ACHN (cell line): ENCODE measurements at places on chromosomes 11 and 22.

DNA sequence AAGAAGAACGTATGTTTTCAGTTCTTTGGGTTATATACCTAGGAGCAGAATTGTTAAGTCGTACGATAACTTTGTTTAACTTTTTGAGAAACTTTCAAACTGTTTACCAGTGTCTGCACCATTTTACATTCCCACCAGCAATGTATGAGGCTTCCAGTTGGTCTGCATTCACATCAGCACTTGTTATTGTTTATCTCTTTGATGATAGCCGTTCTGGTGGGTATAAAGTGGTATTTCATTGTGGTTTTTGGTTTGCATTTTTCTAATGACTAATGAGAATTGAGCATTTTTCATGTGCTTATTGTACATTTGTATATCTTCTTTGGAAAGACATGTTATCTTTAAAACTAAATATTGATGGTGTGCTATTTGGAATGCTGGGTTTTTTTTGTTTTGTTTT lies 59.8 kb downstream of the KDM2A start:
- no peak for DNase-seq

GRCh38 chr11:75851203-75851602 lies 36.2 kb downstream of the UVRAG start:
- DNase-seq: no peak

DNA sequence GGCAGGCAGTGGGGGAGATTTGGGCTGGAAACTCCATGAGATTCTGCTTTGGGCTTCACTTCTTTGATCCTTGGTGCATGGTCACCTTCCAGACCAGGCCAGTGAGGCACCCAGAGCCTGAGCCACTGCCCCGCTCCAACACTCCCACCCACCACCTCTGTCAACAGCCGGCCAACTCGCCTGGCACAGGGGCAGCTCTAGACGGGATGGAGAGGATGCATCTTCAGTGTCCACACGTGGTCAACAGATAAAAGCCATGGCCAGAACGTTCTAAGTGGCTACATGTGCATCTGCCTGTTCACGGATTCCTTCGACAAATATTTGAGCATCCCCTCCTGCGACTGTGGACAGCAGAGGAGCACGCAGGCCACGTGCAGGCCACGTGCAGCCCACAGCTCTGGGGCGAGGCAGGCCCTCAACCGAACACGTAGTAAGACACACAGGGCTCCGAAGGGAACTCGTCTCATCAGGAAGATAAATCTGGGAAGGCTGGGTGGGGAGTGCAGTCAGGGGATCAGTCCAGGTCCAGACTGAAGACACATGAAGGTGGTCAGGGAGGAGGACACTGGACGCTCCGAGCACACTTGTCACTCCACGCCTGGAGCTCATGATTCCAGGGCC lies 1.2 kb downstream of the LRRC56 start:
- no peak for DNase-seq

GRCh38 chr11:26225646-26226045 lies 106.3 kb upstream of the ANO3 start:
- no peak for DNase-seq

DNA sequence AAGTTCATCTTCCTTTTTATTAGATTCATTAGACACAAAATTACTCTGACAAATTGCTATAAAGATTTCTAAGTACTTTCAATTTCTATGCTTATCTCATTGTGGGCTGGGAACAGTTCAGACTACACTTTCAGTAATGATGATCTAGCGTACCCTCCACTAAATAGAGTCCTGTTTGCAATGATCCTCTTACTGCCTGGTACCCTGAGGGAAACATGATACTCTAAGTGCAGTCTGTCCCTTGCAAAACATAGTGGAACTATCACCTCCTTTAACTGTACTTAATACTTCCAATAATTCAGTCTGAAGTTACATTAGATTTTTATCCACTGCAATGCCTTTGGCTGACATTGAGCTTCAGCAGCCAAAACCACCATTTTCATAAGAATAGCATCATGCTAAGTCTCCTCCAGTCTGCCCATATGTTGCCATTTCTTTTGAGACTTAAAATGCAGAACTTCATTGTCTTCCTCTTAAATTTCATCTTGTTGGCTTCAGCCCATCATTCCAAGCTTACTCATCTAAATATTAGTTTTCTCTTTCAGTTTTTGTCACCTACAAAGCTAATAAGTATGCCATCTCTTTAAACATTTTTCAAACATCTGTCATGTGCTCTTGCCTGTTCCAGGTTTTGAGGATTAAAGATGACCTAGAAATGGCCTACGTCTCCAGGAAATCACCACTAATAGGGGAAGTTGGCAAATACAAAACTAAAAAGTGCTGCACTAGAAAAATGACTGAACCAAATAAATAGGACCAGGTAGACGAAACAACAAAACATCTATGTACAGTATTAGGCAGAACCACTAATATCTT lies 55.5 kb downstream of the PAK1 start:
- DNase-seq: no peak

DNA sequence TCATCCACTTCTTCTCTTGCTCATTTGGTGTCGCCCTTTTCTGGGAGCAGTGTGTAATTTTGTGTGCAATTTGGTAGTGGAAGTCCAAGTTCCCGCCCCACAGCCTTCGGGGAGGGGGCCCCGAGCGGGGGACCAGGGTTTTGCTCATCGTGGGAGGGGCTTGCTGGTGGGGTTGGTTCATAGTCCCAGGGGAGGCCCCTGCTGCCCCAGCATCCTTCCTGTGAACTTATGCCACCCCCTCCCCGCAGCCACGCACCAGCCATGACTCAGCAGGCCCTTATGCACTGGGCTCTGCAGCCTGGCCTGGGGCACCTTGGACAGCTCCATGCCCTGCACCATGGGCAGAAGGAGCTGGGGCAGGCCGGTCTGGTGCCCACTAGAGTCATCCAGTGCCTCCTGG lies 1183.6 kb downstream of the BRD1 start:
- DNase-seq: no peak

DNA sequence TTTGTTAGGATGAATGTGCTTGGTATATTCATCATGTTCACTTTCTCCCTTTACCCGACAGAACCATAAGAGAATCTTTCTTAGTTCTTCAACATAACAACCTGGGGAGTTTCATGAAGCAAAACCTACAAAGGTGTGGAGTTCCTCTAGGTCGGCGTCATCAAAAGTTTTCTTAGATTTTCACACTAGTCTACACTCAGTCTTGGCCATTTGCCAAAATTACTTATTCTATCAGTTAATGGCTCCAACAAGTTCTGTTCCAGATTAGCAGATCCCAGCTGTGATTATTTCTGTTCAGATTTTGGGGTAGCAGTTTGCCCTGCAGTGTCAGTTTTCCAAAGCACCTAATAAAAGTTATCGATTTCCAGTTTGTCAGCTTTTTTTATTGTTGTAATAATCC lies 935.8 kb upstream of the RAG2 start:
- no peak for DNase-seq

GRCh38 chr11:100948936-100949335 lies 180.7 kb downstream of the PGR start:
- no peak for DNase-seq

GRCh38 chr11:11980200-11980599 lies 28.2 kb downstream of the DKK3 start:
- no peak for DNase-seq

GRCh38 chr11:36270701-36271100 lies 18.5 kb downstream of the COMMD9 start:
- no peak for DNase-seq

GRCh38 chr11:27874998-27875830 lies 175.0 kb upstream of the BDNF start:
- no peak for DNase-seq

GRCh38 chr11:84518631-84519183 lies 1108.4 kb downstream of the DLG2 start:
- no peak for DNase-seq

- DNase-seq: no peak
Measured at GRCh38 chr11:8019314-8020243, 32.4 kb downstream of the EIF3F start.

GRCh38 chr22:24319451-24319850 lies 48.8 kb downstream of the SPECC1L start:
- no peak for DNase-seq

GRCh38 chr22:26565181-26565580 lies 24.8 kb downstream of the TPST2 start:
- DNase-seq: no peak

DNA sequence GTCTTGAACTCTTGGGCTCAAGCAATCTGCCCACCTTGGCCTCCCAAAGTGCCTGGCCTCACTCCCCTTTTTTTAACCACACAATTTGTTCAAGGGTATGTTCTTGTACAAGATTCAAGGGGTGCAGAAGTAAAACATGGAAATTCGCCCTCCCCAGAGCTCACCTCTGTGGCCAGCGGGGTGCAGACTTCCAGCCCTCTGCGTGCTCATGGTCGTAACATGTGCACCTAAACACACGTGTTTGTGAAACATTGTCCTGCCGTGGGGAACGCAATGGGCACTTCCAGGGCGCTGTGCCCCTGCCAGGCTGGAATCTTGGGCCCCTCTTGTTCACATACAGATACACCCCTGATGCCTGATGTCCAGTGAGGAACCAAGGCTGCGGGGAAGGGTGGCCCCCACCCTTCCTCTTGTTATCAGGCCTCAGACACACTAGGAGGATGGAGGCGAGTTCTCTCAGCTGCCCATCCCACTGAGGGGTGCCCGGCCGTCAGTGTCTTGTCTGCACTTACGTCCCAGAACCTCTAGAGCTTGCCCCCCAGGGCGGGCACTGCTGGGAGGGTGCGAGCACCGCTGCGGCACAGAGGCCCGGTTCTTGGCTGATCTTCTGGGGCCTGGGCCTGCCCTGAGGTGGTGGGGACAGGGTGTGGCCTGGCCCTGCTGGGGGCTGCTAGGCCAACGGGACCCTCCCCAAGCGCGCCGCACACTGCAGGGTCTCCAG lies 4.1 kb upstream of the EPS8L2 start:
- no peak for DNase-seq

DNA sequence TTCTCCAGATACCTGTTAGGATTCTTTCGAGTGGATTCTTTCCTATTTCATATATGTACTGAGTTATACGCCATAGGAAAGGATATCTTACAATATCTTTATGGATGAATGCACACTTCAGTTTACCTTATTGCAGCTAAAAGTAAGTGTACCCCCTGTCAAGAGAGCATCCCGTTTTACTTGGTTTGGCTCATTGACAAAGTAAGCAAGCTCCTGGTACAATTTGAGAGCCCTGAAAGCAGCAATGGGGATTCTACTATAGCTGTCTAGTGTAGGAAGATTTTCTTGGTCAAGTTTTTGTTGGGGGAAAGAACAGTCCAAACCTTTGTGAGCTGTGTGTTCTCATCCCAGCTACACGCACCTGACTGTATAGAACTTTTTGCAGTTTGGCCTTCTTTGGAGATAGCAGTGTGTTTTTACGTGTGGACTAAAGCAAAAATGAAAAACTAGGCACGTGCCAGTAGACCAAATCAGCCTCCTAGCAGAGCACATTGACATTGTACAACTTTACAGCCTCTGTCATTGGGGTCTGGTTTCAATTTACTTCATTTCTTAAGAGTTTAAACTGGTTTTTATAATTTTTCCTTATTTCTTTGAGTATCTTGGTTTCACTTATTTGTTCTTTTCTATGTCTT lies 44.0 kb downstream of the PPP6R3 start:
- no peak for DNase-seq

DNA sequence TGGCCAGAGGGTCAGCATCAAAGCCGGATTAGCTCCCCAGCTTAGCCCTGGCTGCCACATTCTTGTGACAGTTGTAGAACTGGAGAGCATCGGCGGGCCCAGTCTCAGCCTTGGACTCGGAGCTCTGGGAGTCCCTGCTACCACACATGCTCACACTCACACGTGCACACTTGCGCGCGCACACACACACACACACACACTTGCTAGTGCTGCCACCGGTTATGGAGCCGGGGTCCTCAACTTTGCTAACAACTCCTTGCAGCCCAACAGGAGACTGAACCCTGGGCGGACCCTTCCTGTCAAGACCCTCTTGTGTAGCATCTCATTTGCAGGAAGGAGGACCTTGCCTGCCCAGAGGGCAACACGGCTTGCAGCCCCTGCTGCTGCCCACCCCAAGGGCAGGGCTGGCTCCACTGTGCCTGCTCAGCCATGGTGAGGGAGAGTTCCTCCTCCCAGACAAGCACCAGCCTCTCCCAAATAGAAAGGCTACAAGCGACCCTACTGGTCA lies 107.6 kb downstream of the WNT7B start:
- no peak for DNase-seq

GRCh38 chr11:111386611-111387150 lies 7.6 kb upstream of the POU2AF1 start:
- DNase-seq: no peak

GRCh38 chr22:50061824-50062355 lies 3.8 kb upstream of the TTLL8 start:
- DNase-seq: no peak
